ENCODE measurements at places on chromosomes 5 and 9.

DNA sequence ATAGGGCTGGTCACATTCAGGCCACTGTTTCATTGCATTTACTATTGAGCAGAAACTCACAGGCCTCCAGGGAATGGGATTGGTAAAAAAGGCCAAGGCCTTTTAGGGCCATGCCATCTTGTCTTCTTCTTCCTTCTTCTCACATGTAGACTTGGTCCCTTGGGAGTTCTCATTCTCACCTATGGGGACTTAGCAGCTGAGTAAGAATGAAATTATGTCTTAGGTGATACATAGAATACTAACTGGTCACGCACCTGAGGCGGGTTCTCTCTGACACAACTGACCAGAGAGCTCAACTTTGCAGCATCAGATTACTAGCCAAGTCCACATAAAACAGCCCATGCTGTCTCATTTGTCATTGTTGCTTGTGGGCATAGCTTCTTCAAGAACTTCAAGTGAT, 641.8 kb downstream of the EFNA5 start:
- DNase-seq: no peak

- no peak for DNase-seq
Measured at GRCh38 chr9:78366827-78367226, 69.9 kb downstream of the PSAT1 start.

DNA sequence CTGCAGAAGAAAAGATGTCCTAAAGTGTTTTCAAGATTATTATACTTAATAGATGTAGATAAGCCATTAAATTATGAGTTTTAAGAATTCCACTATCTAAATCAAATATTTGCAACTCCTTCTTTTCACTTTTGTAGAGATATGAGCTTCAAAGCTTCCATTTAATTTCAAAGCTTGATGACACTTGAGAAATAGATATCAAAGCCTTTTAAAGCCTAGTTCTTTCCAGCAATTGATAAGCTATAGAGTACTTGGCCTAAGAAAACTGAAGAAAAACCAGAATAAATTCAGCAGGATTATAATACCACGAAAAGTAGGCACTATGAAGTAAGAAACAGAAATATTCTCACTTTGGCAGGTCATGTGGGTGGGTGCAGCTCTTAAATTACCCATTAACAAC, 1.7 kb downstream of the TNFSF8 start:
- no peak for DNase-seq

DNA sequence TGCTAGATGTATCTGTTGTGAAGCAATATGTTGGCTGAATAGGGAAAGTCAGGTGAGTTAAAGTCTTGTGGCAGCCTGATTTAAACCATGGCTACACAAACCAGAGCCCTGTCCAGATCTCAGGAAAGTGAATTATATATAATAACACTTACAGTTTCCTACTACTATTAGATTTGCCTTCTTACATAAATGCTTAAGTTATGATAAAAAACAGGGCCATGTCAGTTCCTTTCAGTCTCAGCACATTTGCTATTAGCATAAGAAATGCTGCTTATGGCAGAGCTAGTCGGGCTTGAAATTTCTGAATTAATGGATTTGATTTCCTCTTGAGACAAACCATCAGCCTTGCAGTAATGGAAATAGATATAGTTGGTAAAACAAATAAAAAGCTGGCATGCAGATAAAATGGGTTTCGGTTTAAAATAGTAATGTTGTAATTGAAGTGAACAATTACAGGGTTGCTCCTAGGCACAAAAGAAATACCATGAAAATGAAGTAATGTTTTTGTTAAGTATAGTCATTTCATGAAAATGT, 664.2 kb upstream of the ZNF608 start:
- no peak for DNase-seq

DNA sequence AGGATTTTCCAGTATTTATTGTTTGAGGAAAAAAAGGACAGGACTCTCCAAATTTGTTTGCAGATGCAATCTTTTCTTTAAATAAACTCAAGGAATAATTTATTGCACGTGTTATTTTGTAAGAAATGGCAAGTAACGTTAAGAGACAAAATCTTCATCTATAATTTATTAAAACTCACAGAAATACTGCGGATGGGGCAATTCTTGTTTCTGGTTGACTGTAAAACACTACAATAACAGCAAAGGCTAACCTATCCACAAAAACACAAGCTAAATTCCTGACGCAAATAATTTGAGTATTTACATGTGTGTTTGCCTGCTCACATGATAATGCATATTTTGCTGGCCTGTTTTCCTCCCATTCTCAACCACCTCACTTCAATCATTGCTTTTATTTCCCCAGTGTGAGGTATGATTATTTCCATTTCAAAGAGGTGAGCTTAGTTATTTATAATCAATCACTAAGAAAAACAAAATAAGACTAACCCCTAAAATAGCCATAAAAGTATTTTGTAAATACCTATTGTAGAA, 619.4 kb downstream of the PDE4D start:
- no peak for DNase-seq

GRCh38 chr5:45533663-45534062, 162.5 kb downstream of the HCN1 start:
- DNase-seq: no peak

DNA sequence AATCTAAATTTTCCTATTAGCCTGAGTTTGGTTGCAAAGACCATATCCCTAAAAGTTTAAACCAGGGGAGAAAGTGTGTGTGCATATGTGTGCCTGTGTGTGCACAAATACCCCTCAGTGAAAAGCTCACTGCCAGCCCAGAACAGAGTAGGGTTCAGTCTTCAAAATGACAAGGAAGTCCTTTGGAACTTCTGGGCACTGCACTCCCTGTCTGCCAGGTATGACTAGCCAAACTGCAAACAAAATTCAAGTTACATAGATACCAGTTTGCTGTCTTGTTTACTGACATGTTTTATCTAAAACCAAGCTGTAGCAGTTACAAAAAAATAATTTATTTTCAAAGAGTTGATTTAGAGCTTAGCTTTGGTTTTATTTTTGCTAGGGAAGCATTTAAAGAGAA, 100.1 kb downstream of the ARHGEF28 start:
- no peak for DNase-seq

- no peak for DNase-seq
Measured at GRCh38 chr9:1460143-1460769, 410.1 kb downstream of the DMRT2 start.

DNA sequence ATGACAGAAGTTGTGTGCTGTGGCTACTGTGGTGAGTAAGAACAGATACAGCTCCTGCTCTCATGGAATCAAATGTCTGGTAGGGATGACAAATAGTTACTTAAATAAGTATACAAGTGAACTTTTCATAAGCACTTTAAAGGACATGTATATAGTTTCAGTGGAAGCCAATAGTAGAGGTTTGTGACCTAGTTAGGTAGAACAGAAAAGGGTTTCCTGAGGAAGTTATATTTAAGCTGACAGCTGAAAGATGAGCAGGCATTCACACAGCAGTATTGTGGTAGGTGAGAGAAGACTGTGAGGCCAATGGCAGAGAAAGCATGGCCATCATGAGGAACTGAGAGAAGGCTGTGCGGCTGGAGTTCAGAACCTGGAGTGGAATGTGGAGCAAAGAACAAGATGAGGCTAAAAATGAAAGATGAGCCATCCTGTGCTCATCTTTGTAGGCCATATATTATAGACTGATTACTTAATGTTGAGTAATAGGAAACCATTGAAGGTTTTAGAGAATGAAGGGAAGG, 15.4 kb downstream of the FAM174A start:
- DNase-seq: no peak

Measured in activated naive CD4-positive, alpha-beta T cell treated with Interleukin-2 at 50 U/mL for 16 hours (primary cell).